ENCODE measurements at places on chromosomes 12 and 14.

DNA sequence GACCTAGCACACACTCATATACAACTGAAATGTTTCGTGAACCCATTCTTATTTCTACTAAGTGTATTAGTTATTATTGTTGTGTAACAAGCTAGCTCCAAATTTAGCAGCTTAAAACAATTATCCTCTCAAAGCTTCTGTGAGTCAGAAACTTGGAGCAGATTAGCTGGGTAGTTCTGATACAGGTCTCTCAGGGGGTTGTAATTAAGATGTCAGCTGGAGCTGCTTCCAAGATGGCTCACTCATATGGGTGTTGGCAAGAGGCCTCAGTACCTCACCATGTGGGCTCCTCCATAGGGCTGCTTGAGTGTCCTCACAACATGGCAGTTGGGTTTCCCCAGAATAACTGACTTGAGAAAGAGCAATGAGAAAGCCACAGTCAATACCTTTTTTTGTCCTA lies 9.8 kb downstream of the GPR135 start:
- peak; percentile 26 for DNase-seq

- DNase-seq = no peak
Observed at GRCh38 chr12:122064025-122064777, 14.4 kb upstream of the MLXIP start.

DNA sequence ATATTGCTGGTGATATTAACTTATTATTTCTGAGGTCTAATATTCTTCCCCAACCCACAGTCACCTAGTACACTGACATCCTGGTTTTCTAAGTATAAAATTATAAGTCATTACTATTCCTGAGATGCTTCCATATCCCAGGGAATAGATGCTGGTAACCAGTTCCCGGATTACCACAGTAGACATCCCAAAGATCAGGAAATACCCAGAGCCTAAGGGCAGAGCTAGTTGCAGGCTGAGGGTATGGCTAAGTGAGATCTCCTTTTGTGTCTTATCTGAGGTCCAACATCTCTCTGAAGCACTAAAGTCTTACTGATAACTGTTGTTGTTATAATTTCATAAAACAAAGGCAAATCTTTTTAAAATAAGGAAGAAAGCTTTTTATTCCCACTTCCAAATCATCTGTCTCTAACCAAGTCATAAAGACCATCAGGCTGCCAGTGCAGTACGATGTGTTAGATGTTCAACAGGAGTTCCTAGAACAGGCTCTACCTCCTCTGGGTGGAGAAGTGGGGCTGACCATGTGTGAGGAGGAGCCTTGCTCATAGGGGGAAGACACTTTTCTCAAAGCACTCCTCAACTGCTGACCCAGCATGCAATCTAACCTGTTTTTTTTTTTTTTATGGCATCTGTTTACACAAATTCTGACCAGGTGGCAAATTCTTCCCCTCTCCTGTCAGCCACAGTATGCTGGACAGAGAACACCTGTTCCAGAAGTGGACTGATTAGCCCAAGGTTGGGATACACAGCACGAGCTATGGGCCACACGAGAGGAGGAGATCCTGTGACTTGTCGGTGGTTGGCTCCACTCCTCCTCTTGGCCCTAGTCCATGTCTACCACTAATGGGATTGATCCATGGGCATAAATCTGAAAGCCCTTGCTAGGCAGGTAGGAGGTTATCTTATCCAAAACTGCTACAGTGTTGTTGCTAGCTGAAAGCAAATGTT lies 16.1 kb upstream of the GRIP1 start:
- no peak for DNase-seq

GRCh38 chr12:32476446-32476845 lies 77.1 kb downstream of the FGD4 start:
- DNase-seq = no peak

DNA sequence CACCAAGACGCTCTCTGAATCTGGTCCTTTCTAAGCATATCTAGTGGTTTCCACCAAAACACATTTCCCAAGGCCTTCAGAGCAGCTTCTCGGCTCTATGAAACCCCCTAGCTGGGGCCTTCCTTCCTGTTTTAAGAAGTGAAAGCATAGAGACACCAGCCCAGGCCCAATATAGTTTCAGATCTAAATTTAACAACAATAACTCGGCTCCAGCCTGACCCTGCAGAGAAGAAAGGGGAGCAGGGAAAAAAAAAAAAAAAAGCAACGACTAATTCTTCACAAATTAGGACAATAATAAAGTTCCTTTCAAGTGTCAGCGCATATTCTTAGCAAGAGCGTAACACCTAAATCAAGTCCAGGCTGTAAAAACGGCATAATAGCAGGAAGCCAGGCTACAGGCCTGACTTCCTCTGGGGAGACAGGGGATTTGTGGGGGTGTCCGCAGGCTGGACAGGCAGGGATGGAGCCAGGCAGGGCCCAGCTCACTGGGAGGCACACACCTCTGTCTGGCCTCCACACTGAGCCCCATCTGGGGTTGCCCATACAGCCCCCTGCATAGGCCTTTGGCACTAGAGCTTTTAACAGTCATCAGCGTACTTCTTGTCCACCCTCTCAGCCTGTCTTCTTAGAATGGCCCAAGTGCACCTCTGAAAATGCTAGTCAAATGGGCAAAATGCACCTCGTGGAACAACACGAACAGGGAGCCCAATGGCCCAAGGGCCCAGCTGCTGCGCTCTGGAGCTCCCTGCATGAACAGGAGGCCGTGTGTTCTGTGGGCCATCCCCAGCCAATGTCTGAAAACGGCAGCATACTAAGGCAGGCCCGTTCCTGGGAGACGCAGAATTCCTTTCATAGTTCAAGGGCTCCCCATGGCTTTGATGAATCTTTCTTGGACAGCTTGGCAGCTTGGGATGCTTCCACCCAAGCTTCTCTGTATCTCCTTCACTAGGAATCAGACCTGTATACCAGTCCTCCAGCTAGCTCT lies 772.9 kb downstream of the MED13L start:
- DNase-seq = no peak

GRCh38 chr14:36207500-36207899 lies 31.0 kb upstream of the PTCSC3 start:
- no peak for DNase-seq

DNA sequence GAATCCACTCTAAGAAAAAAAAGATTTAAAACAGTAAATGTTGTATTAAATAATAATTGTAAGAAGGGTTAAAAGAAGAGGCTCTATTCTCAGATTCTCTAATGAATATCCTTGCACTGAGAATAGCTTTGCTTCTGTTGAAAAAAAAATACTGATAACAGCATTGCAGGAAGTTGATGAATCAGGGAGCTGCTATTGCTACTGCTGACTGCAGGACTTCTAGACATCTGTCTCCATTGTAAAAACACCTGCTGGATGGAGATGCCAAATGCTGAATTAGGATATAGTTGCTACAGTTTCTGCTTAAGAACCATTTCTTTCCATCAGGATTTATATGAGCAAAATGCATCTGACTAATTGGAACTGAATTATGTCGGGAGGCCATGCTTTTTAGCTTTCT lies 50.3 kb upstream of the ANP32D start:
- DNase-seq = no peak

DNA sequence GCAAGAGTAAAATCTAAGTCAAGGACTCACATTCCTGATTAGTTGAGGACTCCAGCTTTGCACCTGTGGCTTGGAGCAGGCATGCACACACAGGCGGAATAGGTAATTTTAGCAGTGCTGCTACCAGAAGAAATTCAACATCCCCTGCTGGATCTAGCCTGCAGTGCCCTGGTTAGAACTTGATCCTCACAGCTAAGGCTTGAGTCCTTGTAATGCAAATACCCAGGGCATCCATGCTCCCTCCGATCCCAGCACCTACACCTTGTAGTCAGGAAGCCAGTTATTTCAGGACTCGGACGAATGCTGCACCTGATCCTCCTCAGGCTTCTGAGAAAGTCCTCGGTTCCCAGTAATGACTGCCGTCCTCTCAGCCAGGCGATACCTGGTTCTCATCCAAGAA lies 309.0 kb upstream of the AMIGO2 start:
- DNase-seq = no peak

DNA sequence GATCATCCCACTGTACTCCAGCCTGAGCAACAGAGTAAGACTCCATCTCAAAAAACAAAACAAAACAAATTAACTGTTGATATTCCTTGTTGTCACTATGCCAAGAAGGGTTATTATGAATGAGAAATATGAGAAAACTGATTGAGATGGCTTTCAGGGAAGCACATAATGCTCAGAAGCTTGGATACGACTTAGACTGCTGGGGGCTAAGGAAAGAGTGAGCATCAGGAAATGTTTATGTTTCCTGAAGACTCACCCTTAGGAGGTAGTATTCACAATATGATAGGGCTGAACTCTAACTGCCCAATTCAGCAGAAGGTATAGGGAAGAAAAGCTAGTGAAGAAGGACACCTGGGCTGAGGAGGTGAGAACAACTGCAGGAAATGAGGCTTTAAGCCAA lies 6.3 kb downstream of the STYK1 start:
- no peak for DNase-seq

- no peak for DNase-seq
Observed at GRCh38 chr12:52530366-52530765, 10.2 kb upstream of the KRT5 start.

GRCh38 chr14:61388173-61388975 lies 67.0 kb downstream of the PRKCH start:
- no peak for DNase-seq

DNA sequence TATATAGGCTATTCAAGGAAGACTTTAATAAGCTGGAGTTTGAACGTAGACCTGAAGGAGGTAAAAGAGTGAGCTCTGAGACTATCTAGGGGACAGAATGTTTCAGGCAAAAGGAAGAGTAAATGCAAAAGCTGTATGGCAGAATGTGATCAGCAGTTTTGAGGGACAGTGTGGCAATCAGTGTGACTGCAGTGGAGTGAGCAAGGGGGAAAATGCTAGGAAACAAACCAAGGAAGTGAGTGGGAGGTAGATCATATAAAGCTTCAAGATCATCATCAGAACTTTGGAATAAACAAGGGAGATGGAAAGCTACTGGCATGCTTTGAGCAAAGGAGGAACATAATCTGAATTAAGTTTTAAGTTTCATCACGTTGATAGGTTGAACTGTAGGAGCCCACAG lies 67.5 kb upstream of the BTG1 start:
- DNase-seq = no peak

DNA sequence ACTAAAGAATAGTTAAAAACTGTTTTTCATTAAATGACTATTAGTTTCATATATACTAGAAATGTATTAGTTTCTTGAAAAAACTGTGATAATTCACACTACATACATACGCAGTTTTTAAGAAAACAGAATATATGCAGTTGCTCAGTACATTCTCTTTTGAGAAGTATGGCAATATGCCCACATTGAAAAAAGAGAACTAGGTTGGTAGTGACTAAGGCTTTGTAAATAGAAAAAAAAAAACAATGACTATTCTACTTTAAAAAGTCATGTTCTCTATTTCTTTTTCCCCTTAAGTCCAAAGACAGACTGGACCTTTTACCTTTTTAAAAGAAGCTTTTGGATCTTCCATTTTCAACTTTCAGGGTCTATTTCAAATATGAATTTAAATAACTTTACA lies 25.0 kb downstream of the SNX6 start:
- DNase-seq = no peak

GRCh38 chr12:99455350-99456035 lies 192.1 kb upstream of the GARIN6 start:
- DNase-seq = peak; percentile 72

- no peak for DNase-seq
Observed at GRCh38 chr14:99744199-99744872, 48.9 kb upstream of the EML1 start.

DNA sequence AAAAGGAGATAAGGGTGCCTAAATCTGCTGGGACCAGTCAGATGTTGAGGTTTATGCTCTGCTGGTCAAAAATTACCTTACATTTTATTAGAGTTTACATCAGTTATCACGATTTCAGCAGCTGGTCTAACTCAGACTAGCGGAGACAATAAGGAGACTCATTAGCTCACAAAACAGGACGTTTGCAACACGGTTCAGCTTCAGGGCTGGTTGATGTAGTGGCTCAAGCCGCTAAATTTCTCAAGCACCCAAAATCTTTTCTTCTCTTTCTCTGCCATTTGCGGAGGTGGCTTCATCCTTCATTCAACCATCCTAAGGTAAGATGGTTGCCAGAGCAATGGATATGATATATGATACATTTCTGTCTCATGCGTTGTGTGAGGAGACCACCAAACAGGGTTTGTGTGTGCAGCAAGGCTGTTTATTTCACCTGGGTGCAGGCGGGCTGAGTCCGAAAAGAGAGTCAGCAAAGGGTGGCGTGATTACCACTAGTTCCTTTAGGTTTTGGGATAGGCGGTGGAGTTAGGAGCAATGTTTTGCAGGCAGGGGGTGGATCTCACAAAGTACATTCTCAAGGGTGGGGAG lies 30.3 kb upstream of the CLIP1 start:
- DNase-seq = no peak

DNA sequence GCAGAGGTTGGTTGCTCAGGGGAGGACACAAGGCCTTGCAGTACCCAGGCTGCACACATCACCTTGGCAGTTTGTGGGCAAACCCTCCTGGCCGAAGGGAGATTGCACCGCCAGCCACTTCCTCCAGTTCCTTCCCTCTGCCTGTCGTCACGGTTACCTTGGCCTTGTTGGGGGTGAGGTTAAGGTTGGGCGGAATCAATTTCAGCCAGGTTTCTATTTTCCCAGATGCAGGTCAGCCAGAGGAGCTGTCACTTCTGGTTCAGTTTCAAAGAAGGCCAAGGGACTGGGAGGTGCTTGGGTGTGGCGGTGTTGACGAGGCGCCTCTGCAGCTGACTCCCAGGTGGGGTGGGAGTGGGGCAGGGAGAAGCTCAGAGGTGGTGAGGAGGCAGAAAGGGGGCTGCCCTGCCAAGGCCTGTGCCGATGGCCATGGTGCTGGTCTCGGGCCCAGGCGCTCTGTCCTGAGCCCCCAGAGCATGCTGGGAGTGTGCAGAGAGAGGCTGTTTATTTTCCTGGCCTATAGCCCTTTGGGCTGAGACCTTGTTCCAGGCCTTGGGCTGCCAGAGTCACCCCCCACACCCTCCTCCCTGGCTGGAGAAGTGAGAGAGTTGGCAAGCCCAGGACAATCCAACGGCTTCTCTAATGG lies 31.4 kb downstream of the JDP2 start:
- DNase-seq = no peak

Measured in non-pigmented ciliary epithelial cell (primary cell).